Stimulated activated CD8-positive, alpha-beta memory T cell treated with anti-CD3 and anti-CD28 coated beads, Interleukin-15, amount 100 ng/mL, for 4 hours (primary cell): ENCODE measurements at places on chromosomes 5 and 9.

- no peak for DNase-seq
These were observed 153.9 kb downstream of the ARRDC3 start for GRCh38 chr5:91229031-91229727.

DNA sequence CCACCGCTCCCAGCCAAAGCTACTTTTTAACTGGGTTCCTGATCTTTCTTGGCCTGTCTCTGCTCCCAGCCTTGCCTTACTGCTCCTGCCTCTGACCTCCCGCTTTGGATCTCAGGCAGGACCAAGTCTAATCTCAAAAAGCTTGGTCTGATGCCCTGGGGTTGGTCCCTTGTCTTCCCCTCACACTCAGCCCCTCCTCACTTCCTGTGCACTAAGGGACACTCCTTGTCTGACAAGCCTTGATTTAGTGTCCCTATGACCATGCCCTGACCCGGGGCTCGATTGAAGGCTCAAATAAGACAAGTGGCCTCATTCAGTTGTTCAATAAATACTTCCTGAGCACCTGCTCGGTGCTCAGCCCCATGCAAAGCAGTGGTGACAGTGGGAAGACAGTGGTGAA is 3.7 kb upstream of the GTF3C5 start:
- DNase-seq: no peak

- no peak for DNase-seq
These were observed 37.6 kb upstream of the SLCO6A1 start for GRCh38 chr5:102536323-102536928.

DNA sequence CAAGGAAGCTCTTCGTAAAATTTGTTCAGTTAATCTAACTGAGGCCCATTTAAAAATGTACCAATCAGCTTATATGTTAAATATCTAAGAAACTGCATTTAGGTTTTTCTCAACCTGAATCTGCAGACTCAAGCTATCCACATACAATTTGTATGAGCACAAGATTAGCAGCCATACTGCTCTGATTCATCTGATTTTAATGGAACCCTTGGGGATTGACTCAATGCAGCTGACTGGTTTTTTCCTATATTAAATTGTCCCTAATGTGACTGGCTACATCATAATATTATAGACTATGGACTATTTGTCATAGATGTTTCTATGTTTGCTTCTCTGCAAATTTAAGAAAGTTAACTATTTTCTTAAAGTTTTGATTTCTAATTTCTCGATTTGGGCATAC is 451.0 kb upstream of the TUSC1 start:
- no peak for DNase-seq

DNA sequence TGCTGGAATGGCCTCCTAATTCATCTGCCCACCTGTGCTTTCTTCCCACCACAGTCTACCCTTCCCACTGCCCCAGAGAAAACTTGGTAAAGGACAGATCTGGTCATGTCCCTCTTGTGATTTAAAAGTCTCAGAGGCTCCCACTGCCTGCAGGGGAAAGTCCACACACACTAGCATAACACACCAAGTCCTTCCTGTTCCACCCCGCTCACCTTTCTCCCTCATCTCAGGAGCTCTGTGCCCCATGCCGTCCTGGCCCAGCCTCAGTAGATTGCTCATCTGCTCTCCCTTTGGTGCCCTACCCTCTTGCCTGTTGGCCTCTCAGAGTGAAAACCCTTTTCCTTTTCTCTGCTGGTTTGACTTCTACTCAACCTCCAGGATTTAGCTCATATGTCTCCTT is 111.4 kb upstream of the MAP3K1 start:
- no peak for DNase-seq
